ENCODE measurements at places on chromosomes 11 and 22.

GRCh38 chr11:126346586-126346940 is 8.9 kb upstream of the ST3GAL4 start:
- DNase-seq: no peak

GRCh38 chr22:37716708-37717107 is 19.9 kb downstream of the TRIOBP start:
- DNase-seq: no peak

GRCh38 chr11:130213979-130214281 is 54.3 kb downstream of the ST14 start:
- no peak for DNase-seq

DNA sequence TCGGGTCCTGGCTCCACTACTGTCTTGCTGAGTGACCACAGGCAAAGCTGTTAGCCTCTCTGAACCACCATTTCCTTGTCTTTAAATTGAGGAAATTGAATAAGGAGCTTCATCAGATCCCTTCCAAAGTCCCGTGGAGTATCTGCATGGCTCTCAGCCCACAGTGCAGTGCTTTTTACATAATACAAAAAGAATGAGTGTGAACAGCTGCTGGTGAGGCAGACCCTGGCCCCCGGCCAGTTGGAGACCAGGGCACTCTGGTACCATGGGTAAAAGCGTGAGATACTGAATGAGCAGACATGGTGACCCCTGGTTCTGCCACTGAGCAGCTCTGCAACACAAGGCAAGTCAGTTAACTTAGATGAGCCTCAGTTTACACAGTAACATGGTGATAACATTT is 86.8 kb downstream of the GALNT18 start:
- no peak for DNase-seq

DNA sequence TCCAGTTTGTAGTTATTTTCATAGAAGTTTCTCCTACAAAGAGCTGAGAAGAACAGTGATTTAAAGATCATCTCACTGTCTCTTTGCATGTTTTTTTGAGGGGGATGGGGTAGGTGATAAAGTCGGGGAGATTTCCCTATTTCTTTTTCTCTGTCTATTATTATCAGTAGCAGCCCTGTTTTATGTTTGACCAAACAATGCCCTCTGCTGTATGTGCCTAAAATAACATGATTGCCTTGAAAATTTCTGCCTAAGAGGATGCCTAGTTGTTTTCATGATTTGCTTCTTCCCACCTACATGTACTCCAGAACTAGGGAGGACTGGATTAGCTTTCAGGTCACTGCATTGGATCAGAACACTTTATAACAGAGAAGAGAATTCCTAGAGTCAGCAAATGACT is 1330.2 kb downstream of the LRRC4C start:
- DNase-seq: no peak

Measured in NCI-H2081 treated with DMSO at 0.1 percent for 48 hours (cell line).